Endothelial cell (in vitro differentiated cells): ENCODE measurements at places on chromosomes 6 and 20.

DNA sequence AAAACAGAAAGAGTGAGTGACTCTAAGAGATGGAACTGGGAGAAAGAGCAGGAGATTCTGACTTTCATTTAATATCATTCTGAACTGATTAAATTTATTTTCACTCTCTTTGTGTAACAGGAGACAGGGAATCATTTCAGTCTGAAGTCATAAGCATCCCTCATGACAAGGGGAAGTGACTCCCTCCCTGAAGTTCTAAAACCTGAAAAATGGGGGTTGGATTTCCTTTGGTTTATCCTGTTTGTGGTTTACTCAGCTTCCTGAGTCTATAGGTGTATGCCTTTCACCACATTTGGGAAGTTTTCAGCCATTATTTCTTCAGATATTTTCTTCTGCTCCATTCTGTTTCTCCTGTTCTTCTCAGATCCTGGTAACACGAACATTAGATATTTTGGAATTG lies 3.4 kb upstream of the FKBP1A start:
- no peak for DNase-seq

- no peak for DNase-seq
These were observed 16.7 kb downstream of the MAP3K5 start for GRCh38 chr6:136775548-136775947.

- DNase-seq = no peak
These were observed 91.9 kb downstream of the TNFAIP3 start for GRCh38 chr6:137958811-137959565.

- DNase-seq = no peak
These were observed 247.9 kb downstream of the ERMARD start for GRCh38 chr6:169999367-169999766.

- no peak for DNase-seq
These were observed 4.0 kb downstream of the MAP3K5 start for GRCh38 chr6:136788069-136788902.

- no peak for DNase-seq
These were observed 62.1 kb downstream of the STK35 start for GRCh38 chr20:2163757-2164156.

- no peak for DNase-seq
These were observed 38.1 kb upstream of the ZNF133 start for GRCh38 chr20:18250217-18250616.

DNA sequence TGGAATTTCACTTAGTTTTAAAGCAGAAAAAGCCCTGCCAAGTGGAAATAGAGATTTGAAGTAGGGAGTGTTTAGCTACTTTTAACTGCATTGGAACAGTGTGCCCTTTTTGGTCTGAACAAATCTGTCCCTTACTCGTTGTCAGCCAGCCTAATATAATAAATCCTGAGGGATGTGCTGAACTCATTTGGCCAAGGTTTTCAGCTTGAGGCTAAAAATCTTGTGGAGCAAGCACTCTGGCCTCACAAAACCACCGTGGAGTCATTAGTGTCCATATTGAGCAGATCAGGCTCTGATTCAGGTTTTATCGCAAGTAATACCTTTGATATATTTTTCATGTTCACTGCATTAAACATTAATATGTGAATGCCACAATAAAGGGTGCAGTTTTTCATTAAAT lies 383.5 kb downstream of the FRK start:
- no peak for DNase-seq

DNA sequence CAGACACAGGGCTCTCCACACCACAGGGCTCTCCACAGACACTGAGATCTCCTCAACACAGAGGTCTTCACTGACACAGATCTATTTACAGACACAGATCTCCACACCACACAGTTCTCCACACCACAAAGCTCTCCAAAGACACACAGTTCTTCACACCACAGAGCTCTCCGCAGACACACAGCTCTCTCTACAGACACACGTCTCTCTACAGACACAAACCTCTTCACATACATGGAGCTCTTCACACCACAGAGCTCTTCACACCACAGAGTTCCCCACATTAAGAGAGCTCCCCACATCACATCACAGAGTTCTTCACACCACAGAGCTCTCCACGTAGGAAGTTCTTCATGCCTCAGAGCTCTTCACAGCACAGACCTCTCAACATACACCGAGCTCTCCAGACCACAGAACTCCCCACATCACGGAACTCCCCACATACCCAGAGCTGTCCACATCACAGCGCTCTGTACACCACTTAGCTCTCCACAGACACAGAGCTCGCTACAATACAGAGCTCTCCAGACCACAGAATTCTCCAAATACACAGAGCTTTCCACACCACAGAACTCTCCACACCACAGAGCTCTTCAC lies 53.9 kb downstream of the ERMARD start:
- no peak for DNase-seq

GRCh38 chr6:44062105-44062770 lies 65.0 kb downstream of the MRPL14 start:
- no peak for DNase-seq

GRCh38 chr6:142374091-142374770 lies 72.4 kb downstream of the ADGRG6 start:
- DNase-seq = no peak

GRCh38 chr20:42218621-42219374 lies 600.6 kb upstream of the CHD6 start:
- DNase-seq = no peak

DNA sequence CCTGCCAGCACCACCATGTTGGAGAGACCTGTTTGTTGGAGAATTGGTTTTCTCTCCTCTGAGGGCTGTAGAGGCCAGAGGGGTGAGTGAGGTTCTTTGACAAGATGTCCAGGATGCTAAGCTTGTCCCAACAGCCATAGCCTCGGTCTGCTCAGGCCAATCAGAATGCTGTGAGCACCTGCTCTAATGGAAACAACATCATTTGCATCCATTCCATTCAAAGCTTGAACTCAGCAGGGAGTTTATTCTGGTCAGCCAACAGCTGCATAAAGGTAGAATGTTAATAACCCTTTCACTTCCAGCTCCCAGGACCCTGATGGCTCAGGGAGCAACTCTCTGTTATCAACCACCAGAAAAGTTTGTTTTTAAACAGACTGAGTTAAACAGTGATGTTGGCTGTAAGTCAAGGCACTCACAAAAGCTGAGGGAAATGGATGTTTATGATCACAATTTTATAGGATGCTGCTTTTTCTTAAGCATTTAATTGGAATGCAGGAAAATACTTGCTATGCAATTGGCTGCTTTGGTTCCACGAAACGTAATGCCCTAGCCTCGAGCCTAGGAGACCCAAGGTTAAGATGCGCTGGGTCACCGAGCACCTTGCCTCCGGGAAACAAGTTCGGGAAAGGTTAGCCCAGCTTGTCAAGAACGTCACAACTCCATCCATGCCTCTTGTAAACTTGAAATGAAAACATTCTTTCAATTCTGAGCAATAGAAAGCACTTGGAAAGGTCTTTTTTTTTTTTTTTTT lies 155.2 kb downstream of the NFATC2 start:
- DNase-seq = no peak

GRCh38 chr6:27495386-27496135 lies 22.7 kb upstream of the ZNF184 start:
- DNase-seq = peak; percentile 66

GRCh38 chr6:4369616-4370015 lies 234.2 kb upstream of the ECI2 start:
- no peak for DNase-seq

DNA sequence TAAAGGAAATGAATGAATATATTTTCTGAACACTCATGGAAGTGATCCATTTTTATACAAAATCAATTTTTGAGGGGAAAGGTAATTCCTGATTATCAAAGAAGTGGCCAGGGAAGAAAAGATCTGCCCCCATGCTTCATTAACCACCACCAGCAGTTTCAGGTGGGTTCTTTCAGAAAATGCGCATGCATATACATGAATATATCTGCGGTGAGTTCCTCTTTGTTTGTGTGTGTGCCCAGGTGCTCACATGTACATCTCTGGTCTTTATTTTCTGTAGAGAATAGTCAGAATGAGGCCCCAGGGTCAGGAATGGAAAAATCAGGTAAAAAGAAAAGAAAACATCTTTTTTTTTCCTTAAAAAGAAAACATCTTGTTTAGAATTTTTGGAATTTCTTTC lies 88.4 kb downstream of the SGK1 start:
- no peak for DNase-seq

DNA sequence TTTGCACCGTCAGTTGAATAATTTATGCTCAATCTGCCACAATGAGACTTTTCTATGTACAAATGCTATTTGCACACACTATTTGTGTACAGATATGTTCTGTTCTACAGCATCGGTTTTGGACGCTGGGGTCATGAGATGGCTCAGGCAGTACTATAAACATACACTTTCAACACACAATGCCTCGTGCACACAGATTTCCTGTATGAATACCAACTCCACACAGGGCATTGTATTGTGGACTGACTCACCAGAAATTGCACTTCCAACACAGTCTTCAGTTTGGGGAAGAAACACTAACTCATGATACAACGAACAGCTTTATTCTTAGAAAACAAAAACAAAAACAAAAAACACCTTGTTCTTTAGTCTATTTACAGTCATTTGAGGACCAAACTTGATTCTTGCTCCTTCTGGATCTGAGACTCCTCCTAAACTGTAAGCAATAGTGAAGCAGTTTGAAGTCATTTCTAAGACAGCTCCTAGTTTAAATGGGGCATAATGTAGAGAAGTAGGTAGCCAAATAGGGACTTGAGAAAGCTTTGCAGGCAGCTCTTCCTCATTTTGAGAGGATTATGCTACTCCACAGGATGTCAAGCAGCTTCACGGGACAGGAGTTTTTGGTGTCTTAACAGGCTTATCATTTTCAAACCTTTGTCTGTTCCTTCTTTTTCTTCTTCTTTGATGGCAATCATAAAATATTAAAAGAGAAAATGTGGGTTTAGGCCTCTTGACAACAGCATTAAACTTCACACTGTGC lies 33.7 kb downstream of the GJA10 start:
- no peak for DNase-seq

DNA sequence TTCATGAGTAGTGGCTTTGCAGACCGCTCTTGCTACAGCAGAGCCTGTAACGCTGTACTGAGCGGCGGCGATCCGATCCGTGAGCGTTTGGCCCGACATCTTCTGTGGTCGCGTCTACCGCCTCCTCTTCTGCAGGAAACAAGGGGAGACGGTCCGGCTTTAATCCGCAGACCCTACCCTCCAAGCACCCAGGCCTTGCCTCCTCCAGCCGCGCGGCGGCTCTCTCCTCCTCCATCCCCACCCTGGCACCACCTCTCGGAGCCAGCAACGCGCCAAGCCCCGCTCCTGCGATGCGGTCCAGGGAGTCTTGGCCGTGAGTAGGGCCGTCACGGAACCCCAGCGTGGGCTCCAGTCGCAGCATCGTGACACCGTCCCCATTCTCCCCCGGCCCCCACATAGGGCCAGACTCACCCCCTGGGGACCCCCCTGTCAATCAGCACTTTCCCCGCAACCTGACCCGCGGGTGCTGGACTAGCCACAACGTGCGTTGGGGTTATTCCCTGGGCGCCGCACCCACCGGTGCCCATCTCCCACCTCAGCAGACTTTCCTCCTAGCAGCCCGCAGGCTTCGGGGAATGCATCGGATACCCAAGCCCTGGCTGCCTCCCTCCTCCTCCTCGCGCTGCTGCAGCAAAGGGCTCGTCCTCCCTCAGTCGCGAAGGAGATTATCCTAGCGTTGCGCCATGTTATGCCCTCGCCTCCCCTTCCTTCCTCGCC lies 914 bp downstream of the SNAP91 start:
- DNase-seq = peak; percentile 9

GRCh38 chr6:155623450-155624178 lies 168.0 kb upstream of the NOX3 start:
- DNase-seq = no peak

DNA sequence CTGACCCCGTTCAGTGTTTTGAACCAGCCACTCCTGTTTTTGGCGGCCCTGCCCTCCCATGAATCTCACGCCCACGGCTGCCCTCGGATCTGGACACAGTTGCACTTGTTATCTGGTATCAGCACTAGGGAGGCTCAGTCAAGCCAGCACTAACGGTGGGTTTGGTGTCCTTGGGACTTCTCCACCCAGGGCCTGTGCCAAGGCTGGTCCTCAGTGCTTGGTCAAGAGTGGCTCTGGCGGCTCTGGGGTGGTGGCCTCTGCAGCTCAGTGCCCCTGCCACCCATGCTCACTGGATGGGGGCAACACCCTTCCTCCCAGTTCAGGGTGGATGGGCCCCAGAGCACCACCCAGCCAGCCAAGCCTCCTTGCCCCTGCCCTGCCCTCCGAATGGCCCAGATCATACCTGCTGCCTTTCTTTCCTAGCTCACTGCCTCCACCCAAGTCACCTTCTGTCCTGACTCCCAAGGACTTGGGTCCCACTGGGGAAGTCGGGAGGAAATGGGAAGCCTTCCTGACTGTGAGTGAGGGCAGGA lies 54.7 kb downstream of the SSR1 start:
- no peak for DNase-seq

GRCh38 chr6:142446168-142446567 lies 144.4 kb downstream of the ADGRG6 start:
- DNase-seq = no peak

GRCh38 chr6:14290772-14291330 lies 173.3 kb downstream of the CD83 start:
- no peak for DNase-seq

DNA sequence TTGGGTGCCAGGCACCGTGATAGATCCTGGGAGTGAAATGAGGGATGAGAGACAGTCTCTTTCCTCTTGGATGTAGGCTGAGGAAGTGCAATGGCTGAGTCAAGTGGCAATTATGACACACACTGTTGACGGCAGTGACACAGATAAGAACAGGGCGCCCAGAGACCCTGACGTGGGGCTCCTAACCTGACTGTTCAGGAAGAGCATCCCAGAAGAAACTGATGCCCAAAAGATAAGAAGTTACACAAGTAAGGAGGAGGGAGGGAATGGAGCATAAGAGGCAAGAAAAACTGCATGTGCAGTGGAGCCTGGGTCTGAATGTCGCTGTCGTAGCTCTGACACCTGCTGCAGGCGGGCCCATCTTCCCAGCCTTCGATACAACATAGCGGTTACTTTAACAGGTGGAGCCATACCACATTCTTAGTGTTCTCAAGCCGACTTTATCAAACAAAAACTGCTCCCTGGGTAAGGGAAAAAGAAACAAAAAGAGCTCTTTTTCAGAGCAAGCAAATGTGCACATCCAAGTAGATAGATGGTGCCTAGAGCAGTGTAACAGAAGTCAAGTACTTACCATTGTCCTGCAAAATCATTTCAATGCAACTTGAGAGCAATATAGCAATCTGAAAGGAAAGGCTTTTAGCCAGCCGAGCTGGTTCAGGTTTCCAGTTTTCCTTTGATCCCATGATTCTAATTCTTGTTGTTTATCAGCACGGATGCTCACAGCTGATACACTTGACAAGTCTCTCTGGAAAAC lies 463.9 kb upstream of the JARID2 start:
- no peak for DNase-seq

GRCh38 chr6:170187669-170188566 lies 103.0 kb downstream of the DLL1 start:
- no peak for DNase-seq

GRCh38 chr6:100479179-100480035 lies 14.7 kb upstream of the SIM1 start:
- no peak for DNase-seq

DNA sequence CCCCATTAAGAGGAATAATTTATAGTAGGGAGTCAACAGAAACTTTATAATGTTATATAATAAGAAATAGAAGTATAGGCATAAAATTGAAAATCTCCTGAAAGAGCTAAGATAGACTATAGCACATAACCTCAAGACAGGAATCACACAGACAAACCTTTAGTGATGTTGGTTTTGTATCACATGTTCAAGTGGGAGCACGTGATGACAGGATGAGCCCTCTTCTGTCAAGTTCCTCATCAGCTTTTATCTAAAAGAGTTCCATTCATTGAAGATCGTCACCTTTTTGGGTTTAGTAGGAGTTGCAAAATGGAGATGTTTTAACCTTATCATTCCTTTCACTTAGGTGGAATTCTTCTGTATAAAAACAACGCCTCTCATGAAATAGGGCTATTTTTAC lies 127.0 kb downstream of the MCHR2 start:
- DNase-seq = no peak
